Left lobe of liver (tissue), 2 donors: ENCODE measurements at places on chromosomes 11 and 22. TPM values are rescaled to one million over a fixed set of nuclear protein-coding genes. Genes with fewer than 3 reads are reported as not detected.

PTGDR2 gene
- 0.18 TPM for total RNA-seq

MS4A14 gene
- total RNA-seq, result 0.43 TPM

FGF19 gene
- total RNA-seq, result 0.15 TPM

MS4A15 gene
- not detected for total RNA-seq

OR52H1 gene
- total RNA-seq, result 0.18 TPM

MPEG1 gene
- total RNA-seq, result 5.7 TPM

DTX4 gene
- total RNA-seq, result 19.9 TPM

CTSD gene
- total RNA-seq, result 564 TPM

MMP11 gene
- total RNA-seq, result 0.38 TPM

C11orf87 gene
- total RNA-seq, result not detected

PKDREJ gene
- total RNA-seq, result 0.05 TPM

RRAS2 gene
- total RNA-seq, result 24.1 TPM

C11orf91 gene
- total RNA-seq, result not detected

MPZL2 gene
- 18.6 TPM for total RNA-seq
